ENCODE measurements at places on chromosomes 6 and 20. TPM values are rescaled to one million over a fixed set of nuclear protein-coding genes. Genes with fewer than 3 reads are reported as not detected.

Gene ABHD16B
- not detected for total RNA-seq

Gene CDH4
- 4.4 TPM for total RNA-seq

Gene SRMS
- total RNA-seq: not detected

Gene TULP4
- 23.8 TPM for total RNA-seq

Gene PLCB4
- total RNA-seq: 9.5 TPM

GRCh38 chr6:108608453-108609275 is 47.9 kb downstream of the FOXO3 start:
- DNase-seq: no peak

DNA sequence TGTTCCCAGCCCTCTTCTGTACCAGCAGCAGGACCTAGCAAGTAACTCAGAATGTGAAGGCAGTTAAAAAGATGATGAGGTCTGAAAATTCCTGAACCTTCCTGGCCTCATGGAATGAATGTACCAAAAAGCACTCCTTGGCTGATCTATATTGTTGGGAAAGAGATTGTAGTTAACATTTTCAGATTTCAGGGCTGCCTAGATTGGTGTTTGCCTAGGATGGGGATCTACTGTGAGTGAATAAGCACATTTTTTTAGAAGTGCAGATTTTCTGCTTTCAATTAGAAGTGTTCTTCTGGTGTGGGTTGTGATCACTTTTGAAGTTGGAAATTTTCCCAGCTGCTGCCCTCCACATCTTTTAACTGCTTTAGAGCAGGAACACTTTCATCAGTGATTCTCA is 6.2 kb downstream of the MYLIP start:
- DNase-seq: no peak

DNA sequence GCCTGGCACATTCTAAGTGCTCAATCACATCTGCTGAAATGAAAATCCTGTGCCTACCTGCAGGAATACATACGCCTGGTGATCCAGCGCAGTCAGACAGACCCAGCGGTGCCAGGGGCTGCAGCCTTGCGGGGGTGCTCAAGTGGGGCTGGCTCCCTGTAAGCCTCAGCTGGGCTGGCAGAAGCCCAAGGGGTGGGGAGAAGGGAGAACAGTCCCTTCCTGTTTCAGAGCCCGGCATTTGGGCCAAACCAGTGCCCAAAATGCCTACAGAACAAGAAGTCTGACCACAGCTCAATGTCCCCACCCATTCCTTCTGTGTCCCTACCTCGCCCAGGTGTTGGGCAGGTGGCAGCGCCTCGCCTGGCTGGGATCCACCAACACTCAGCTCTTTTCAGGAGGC is 22.6 kb downstream of the KCNK15 start:
- DNase-seq: no peak

DNA sequence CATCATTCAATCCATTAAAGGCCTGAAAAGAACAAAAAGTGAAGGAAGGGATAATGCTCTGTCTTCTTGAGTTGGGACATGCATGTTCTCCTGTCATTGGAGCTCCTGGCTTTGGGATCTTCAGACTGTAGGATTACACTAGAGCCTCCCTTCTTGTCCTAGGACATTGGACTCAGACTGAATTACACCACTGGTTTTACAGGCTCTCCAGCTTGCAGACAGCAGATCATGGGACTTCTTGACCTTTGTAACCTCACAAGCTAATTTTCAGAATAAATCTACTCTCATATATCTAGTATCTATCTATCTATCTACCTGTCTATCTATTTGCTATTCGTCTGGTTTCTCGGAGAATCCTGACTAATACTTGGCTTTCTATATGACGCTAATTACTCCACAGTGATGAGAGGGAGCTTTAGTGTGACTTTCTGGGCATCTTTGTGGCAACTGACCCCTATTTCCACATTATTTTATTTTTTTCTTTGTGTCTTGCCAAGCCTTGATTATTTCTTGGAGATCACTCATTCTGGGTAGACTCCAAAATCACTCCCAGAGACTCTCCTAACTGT is 151.9 kb upstream of the ZNF184 start:
- no peak for DNase-seq
